Camera-type eye (tissue), 1 donor: ENCODE measurements at places on chromosomes 4 and X. TPM values are rescaled to one million over a fixed set of nuclear protein-coding genes. Genes with fewer than 3 reads are reported as not detected.

Gene PAGE4
- total RNA-seq = not detected

Gene APOOL
- 17.0 TPM for total RNA-seq

Gene IQSEC2
- 8.9 TPM for total RNA-seq

Gene H2BW2
- total RNA-seq = not detected

Gene FMR1NB
- not detected for total RNA-seq

Gene FRG1
- total RNA-seq = 31.7 TPM

Gene NUDT6
- total RNA-seq = 9.0 TPM

Gene SYP
- total RNA-seq = 152 TPM

Gene XAGE1A
- total RNA-seq = not detected

Gene UGT2B11
- total RNA-seq = not detected

Gene IGFBP7
- total RNA-seq = 290 TPM

Gene LINC00632
- total RNA-seq = 131 TPM

Gene PDGFRA
- total RNA-seq = 158 TPM

Gene TLR6
- 2.0 TPM for total RNA-seq

Gene LDOC1
- 11.7 TPM for total RNA-seq

Gene ATP1B4
- total RNA-seq = 19.1 TPM

Gene SERTM2
- 2.4 TPM for total RNA-seq

Gene WWC2
- 48.1 TPM for total RNA-seq

Gene TMPRSS11F
- not detected for total RNA-seq

Gene FAM9B
- not detected for total RNA-seq

Gene BMP15
- total RNA-seq = 0.33 TPM

Gene RTL3
- 0.16 TPM for total RNA-seq

Gene ENPEP
- 19.0 TPM for total RNA-seq
